ENCODE measurements at places on chromosomes 13 and 19.

DNA sequence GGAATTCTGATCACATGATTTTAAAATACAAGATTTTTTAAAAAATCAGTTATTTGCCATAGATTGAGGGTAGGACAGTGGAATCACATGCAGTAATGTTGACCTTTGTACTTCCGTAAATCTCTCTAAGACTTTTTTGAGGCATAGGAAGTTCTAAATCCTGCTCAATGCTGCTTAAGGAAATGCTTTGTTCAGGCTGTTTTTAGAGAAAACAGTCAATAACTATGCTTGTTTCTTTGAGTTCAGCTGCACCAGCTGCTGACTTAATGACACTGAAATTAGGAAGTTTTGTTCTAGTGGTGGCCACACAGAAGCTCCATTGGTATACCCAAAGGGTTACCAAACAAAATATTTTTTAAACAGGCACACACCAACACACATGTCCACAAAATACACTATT, 60.9 kb downstream of the KLF12 start:
- DNase-seq, result no peak

- no peak for DNase-seq
Observed at GRCh38 chr19:55287361-55288079, 3.7 kb downstream of the BRSK1 start.

- DNase-seq, result no peak
Observed at GRCh38 chr13:39341251-39341650, 261.7 kb downstream of the LHFPL6 start.

DNA sequence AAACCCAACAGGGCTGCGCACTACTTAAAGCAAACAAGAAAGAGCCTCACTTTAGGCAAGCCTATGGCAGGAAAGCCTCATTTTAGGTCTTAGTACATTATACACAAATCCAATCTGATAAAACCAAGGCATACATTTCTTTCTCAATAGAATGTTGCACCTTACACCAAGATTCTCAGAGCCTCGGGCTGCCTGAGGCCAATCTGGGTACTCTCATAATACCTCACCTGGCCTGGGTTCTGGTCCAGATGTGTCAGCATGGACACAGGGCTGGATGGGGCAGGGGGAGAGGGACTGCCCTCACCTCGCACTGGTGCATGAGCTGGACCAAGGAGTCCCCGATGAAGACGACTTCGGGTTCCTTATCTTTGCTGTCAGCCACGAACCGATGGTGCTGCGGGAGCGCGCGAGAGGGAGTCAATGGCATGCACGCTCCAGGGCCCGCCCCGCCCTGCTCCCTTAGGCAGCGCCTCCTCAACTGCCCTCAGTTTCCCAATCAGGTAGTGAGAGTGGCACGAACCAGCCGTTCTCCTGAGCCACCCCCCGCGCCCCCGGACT, at the start of gene PRR19:
PRR19 (plus strand) TSS at position 487 of the 558 bp plus-strand sequence. CDS start 7,453 bp downstream, outside the sequence.
- no peak for DNase-seq

DNA sequence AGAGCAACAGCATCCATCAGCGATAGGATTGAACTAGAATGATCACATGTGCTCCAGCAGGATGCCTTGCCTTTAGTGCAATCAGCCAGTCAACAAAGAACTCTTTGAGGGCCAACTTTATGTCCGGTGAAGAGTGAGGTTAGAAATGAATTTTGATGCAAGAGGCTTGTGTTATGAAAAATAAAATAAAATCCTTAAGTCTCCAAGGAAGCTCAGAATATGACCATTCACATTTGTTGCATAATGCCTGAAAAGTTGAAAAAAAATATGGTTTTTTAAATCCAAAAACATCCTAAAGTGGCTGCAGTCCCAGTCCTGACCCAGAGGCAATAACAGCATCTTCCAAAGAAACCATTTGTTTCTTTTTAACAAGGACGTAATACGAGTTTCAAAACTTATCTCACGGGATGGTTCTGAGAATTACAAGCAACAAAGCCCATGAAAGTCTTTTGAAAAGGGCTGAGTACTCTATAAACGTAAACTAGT, 61.3 kb downstream of the DCLK1 start:
- DNase-seq, result no peak

GRCh38 chr19:33653684-33654083, 31.9 kb downstream of the CHST8 start:
- no peak for DNase-seq

DNA sequence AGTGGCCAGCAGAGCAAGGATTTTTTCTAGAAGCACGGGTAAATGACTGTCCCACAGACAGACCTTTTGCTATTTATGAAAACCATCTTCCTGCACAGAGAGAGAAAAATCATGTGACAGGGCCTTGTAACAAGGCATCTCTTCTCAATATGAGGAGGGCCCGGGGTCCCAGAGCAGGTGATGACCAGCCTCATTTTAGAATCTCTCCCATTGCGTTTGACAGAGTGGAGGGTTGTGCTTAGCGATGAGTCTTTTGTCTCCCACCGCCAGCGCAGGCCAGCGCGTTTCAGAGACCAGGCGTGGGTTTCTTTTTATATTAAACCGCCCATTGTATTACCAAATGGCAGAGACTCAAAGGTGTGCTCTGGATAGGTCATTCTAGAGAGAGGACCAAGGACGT, 97.4 kb upstream of the UBL3 start:
- no peak for DNase-seq

DNA sequence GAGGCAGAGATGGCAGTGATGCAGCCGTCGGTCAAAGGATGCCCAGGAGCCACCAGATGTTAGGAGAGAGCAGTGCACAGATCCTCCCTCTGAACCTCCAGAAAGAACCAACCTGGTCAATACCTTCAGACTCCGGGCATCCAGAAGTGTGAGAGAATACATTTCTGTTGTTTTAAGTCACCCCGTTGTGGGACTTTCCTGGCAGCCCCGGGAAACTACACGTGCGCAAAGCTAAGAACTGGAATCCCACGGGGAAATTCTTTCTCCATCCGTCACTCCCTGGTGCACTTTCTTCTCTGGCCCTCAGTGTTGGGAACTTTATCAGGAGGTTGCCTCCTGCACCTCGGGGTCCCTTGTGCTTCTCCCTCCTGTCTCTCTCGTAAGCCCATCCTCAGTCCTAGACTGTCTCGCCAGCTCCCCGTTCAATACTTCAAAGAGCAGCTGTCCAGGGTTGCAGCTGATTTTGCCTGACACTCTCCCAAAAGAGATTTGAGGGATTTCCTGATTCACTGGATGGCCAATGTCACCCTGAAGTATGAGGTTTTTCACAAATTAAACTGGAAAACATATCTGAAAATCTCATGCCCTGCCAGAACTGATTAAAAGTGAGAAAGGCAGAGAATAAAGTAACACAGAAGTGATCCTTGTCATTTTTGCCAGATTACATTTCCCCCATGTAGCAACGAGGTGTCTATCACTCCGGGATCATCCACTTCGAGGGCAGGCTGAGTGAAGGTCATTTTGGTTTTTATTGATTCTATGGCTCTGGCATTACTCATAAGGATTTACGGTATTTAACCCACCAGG, 136.8 kb downstream of the DCT start:
- no peak for DNase-seq

DNA sequence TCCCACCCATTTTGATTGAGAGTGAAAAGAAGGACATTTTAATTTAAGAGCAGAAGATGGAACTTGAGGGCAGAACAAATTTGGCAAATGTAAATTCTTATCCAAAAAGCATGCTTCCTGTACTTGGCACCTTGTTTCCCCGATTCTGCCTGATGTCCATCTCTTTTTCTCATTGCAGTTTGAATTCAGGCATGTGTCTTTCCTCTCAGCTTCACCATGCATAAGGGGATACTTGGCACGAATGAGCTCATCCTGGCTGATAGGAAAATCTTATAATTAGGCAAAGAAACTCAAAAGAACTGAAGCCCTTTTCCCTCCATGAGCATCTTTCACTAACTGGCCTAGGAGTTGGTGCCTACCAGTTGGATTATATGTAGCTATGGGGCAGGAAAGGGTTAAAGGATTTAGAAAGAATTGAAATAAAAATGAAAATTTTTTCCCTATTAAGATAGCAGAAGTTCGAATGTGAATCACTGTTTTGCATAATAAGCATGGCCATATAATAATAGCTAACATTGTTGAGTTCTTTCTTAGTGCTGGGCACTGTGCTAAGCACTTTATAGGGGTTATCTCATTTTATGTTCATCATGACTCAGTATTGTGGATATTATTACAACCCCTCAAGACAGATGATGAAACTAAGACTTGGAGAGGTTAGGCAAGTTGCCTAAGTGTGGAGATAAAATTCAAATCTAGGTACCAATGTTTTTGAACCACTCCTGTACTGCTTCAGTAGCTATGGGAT, 386.6 kb downstream of the KCNRG start:
- DNase-seq, result no peak

GRCh38 chr13:30006246-30006645, 155.8 kb upstream of the UBL3 start:
- DNase-seq, result no peak

DNA sequence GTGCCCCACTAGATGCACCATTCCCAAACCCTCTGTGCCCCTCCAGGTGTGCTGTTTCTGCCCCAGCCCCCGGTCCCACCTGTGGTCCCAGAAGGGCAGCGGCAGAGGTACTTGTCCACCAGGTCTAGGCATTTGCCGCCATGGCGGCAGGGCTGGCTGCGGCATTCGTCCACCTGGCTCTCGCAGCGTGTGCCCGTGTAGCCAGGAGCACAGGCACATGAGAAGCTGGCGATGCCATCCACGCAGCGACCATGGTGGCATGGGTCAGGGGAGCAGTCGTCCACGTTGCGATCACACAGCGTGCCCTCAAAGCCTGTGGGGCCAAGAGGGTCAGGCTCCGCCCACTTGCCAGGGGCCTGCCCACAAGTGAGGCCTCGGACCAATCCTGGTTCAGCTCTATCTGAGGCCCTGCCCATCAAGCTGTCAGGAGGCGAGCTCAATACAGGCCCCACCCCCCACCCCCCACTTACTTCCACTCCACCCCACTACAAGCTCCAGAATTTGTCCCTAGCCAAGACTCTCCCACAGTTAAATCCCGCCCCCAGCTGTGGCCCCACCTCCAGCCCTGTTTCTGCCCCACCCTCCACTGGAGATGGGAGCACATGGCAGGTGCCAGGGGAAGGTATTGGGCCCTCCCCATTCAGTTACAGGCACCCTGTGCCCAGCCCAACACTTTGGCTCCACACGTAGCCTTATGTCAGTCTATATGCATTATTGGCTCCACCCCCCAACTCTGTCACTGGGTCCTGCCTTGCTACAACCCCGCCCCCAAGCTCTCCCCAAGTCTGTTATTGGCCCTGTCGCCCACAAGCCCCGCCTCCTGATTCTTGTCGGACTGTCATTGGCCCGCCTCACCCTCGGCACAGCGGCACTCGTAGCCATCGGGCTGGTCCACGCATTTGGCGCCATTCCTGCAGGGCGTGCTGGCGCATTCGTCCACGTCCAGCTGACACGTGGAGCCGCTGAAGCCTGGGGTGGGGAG, 13.5 kb downstream of the NOTCH3 start:
- DNase-seq, result no peak

- DNase-seq, result no peak
Observed at GRCh38 chr13:41182231-41182630, 12.1 kb downstream of the KBTBD7 start.

- DNase-seq, result no peak
Observed at GRCh38 chr13:78636495-78636894, 22.5 kb downstream of the OBI1 start.

- DNase-seq, result no peak
Observed at GRCh38 chr13:99556867-99557443, 55.7 kb downstream of the TM9SF2 start.

GRCh38 chr13:77448689-77449088, 86.8 kb upstream of the SCEL start:
- no peak for DNase-seq

DNA sequence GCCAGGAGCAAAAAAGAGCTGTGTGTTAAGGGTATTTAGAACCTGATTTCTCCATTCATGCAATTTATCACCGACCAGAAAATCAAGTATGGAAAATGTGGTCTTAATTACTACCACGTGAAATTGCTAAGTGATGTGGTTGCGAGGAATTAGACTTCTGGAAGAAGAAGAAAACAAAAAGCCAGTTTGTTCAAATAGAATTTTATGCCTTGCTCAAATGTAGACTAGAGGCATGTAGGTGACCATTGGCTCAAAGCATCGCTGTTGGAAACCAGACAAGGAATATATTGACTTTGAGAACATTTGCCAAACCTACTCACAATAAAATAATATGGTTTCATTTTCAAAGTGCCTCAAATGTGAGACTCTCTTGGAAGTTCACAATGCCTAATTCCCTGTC, 57.3 kb upstream of the LRCH1 start:
- DNase-seq, result no peak

DNA sequence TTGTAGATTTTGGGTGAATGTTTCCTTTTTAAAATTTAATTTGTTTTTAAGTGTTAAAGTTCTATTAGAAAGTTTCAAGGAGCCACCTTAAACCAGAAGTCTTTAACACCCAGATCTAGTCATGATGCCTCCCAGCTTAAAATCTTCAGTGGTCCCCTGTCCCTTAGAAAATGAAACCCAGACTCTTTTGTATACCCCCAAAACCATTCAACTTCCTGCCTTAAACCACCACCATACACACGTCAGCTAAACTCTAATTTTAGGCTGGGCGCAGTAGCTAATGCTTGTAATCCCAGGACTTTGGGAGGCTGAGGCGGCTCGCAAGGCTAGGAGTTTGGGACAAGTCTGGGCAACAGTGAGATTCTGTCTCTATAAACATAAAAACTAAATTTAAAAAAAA, 37.9 kb downstream of the N4BP2L1 start:
- no peak for DNase-seq

DNA sequence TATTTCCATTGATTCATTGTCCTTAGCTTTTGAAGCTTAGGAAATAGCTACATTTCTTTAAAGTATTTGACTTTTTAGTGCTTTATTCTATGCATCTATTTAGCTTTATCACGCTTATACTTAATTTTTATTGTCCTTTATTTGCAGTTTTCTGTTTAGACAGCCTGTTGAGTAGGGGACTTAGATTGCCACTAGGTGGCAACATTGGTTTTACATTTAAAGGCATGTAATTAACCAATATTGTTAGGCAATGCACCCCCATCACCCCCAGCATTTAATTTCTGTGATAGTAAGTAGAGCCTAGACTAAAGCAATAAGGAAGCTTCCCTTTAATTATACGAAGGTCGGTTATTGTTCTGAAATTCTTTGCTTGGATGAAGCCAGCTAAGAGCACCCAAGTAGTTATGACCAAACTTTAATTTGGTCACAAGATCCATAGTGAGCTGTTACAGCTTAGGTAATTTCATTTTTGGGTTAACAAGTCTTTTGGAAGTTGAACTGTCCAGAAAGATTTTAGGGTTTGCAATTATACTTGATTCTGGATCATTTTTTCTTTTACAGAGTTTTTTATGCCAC, 36.5 kb downstream of the B3GLCT start:
- DNase-seq, result no peak

DNA sequence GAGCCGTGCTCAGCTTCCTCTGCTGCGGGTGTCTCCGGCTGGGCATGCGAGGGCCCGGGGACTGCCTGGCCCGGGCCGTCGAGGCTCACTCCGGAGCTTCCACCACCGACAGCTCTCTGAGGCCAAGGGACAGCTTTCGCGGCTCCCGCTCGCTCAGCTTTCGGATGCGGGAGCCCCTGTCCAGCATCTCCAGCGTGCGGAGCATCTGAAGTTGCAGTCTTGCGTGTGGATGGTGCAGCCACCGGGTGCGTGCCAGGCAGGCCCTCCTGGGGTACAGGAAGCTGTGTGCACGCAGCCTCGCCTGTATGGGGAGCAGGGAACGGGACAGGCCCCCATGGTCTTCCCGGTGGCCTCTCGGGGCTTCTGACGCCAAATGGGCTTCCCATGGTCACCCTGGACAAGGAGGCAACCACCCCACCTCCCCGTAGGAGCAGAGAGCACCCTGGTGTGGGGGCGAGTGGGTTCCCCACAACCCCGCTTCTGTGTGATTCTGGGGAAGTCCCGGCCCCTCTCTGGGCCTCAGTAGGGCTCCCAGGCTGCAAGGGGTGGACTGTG, 1.2 kb downstream of the S1PR4 start:
- no peak for DNase-seq
